ENCODE measurements at places on chromosomes 7 and 10.
A peak's percentile ranks its signal among the peaks of the same experiment; 100 is the strongest.

- no peak for DNase-seq
Observed at GRCh38 chr10:69459893-69460575, 8.8 kb downstream of the TSPAN15 start.

- DNase-seq = no peak
Observed at GRCh38 chr10:4361581-4361980, 464.4 kb upstream of the AKR1E2 start.

GRCh38 chr7:19117870-19118608 lies 603 bp upstream of the TWIST1 start:
- peak; percentile 15 for DNase-seq

- DNase-seq = no peak
Observed at GRCh38 chr7:96080027-96080426, 241.9 kb downstream of the SLC25A13 start.

- DNase-seq = no peak
Observed at GRCh38 chr10:46553238-46554049, 3.0 kb downstream of the GPRIN2 start.

DNA sequence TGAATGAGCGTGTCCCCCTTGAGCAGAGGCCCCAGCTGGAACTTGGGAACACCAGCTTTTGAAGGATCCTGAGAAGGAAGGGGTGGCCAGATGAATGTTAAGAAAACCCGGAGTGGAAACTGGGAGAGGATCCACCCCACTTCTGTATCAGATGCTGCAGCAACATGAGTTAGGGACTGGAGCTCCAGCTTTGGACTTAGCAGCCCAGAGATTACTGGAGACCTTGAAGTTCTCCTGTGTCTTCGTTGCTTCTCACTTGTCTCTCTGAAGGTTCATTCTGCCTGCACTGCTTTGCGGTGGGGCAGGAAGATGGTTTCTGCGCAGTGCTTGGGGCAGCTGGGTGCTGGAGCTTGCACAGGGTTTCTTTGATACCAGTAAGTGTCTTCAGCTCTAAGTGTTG lies 9.3 kb downstream of the TMEM248 start:
- no peak for DNase-seq

- DNase-seq = no peak
Observed at GRCh38 chr7:1395211-1396070, 63.8 kb downstream of the MICALL2 start.

DNA sequence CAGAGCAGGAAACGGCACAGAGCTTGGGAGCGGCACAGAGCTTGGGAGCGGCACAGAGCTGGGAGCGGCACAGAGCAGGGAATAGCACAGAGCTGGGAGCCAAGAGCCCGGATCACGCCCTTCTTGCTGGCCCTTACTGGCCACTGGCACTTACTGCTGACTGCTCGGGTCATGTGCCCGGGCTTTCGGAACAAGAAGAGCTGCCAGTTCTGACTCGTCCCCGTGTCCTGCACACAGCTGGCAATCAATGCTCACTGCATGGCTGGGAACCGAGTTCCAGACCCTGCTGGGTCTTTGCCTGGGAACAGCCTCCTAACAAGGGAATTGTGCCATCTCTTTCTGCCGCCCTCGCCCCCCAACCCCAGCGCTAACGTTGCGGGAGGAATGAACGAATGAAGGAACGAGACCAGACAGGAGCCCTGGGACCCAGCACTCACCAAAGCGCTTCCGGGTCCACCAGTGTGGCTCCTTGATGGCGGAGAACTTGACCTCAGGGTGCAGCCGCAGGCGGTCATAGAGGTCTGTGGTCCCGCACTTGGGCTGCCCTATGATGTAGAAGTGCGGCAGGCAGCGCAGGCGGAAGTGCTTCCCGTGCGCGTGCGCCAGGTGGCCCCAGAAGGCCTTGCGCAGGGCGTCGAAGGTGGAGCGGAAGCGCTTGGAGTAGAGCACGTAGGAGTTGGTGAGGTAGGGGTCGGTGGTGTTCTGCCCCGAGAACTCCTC lies 49.1 kb downstream of the CHST15 start:
- DNase-seq = no peak

- no peak for DNase-seq
Observed at GRCh38 chr7:116738378-116738777, 66.4 kb downstream of the MET start.
